ENCODE measurements at places on chromosomes 6 and 20. TPM values are rescaled to one million over a fixed set of nuclear protein-coding genes. Genes with fewer than 3 reads are reported as not detected.

Gene HSPA1L
- 2.4 TPM for total RNA-seq

- H3K4me1 ChIP-seq = no peaks in the 10 kb centered on the region
- DNase-seq = no peak
- H3K27ac ChIP-seq = no peak overlapping the region
- no peak overlapping the region for H3K4me3 ChIP-seq
These were observed 153.1 kb downstream of the GMPR start for GRCh38 chr6:16391451-16391912.

DNA sequence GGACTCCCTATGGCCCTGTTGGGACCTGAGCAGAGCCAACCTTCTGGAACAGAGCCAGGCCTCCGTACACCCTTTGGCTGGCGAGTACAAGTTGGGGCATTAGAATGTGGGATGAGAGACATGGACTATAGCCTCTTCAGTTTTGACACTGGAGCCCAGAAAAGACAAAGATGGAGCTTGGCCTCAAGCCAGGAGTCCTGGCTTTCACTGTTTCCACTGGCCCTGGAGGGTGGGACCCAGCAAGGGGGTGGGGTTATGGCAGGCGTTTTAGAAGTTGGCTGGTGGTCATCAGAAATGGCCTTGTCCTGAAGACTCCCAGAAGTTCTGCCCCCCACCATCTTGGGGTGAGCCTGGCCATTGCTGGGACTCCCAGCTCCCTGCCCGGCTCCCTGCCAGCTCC, 21.8 kb downstream of the ITPR3 start:
- no peak overlapping the region for H3K27ac ChIP-seq
- DNase-seq = no peak
- H3K4me3 ChIP-seq = no peak overlapping the region
- no peaks in the 10 kb centered on the region for H3K4me1 ChIP-seq

Gene PRR18
- not detected for total RNA-seq

GRCh38 chr6:31285486-31285885, 13.6 kb upstream of the HLA-C start:
- no peak overlapping the region for H3K27ac ChIP-seq
- DNase-seq = no peak
- no peaks in the 10 kb centered on the region for H3K27me3 ChIP-seq

- H3K4me1 ChIP-seq = no peaks in the 10 kb centered on the region
- H3K27ac ChIP-seq = no peak overlapping the region
- H3K27me3 ChIP-seq = peaks cover 3% of the 10 kb centered on the region
- H3K36me3 ChIP-seq = no peaks in the 10 kb centered on the region
- no peak overlapping the region for H3K4me3 ChIP-seq
- no peak for DNase-seq
These were observed 67.3 kb upstream of the TSHZ2 start for GRCh38 chr20:52904837-52905236.

DNA sequence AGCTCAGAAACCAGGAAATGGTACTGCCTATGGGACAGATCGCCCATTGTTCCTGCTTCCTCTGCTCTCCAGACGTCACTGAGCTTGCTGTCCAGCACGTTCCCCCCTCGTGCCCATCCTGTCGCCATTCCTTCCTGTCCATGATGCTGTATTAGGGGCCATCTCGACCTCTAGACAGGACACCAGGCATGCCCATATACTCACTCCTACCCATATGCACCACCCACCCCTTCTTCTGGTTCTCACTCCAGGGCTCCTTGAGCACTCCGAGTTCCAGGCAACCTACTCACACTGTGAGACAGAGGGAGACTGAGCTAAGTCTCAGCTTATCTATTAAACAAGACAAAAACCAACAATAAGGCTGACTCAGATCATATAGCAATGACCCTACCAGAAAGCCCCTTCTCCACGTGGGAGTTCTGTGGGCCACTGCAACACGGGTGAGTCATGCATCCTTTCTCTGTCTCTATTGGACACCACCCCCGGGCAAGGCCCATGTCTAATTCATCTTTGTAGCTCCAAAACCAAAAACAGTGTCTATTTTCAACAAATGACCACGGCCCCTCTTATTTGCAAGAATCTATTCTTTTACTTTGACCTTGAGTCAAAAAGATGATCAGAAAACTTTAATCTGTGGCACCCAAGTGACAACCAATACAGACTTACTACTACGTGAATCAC, 65.7 kb downstream of the PSMG4 start:
- H3K4me1 ChIP-seq = no peaks in the 10 kb centered on the region
- H3K36me3 ChIP-seq = no peaks in the 10 kb centered on the region
- no peaks in the 10 kb centered on the region for H3K27me3 ChIP-seq
- no peak overlapping the region for H3K4me3 ChIP-seq

Data from B cell (primary cell).